ENCODE measurements at places on chromosomes 6 and 20.

- H3K4me3 ChIP-seq, result peak within 1 kb of the TSS; percentile 69
- DNase-seq, result peak; percentile 44
- H3K27ac ChIP-seq, result peak within 1 kb of the TSS; percentile 77
- H3K4me1 ChIP-seq, result peaks cover 25% of the 10 kb centered on the region
- H3K36me3 ChIP-seq, result no peaks in the 10 kb centered on the region
- H3K27me3 ChIP-seq, result no peaks in the 10 kb centered on the region
These were observed at the start of gene CRIP3 for GRCh38 chr6:43308101-43308989. TSS of gene CRIP3 (minus strand) at chr6:43308826. CDS start at chr6:43308792, 34 bp downstream.

GRCh38 chr6:146870760-146871159 is 272.0 kb downstream of the ADGB start:
- no peak overlapping the region for H3K4me3 ChIP-seq
- H3K4me1 ChIP-seq, result no peaks in the 10 kb centered on the region
- DNase-seq, result no peak
- H3K27me3 ChIP-seq, result no peaks in the 10 kb centered on the region
- H3K36me3 ChIP-seq, result no peaks in the 10 kb centered on the region

DNA sequence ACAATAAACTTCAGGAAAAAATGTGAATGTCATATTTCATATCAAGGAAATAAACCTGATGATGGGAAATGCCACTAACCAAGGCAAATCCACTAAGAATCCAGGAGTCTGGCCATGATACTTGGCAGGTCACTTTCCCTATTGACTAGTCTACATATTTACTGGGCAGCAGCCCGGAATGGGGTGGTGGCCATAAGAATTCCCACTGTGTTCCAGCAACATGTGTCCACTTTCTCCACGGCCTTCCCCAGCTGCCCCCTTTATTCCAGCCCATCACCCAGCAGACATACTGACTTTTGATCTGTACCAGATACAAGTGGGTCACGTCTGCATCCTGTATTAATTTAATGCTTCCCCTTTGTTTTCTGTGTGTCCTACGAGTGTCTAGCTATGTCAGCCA is 234.5 kb upstream of the PRDM1 start:
- no peak overlapping the region for H3K27ac ChIP-seq
- DNase-seq, result no peak
- no peak overlapping the region for H3K4me3 ChIP-seq
- no peaks in the 10 kb centered on the region for H3K27me3 ChIP-seq
- no peaks in the 10 kb centered on the region for H3K4me1 ChIP-seq

DNA sequence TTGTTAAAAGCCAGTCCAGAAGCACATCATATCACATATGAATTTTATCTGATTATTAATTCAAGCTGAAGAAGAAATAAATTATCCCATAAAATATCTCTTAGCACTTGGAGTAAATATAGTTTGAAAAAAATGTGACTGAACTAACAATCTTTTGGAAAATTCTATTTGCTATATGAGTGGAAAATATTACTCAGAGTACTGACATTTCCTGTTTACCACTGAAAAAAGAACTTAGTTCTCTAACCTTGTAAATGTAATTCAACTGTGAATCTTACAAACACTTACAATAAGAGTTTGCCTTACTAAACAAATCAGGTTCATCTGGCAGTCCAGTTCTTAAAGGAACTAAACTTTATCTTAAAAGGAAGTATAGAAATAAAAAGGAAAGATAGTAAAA is 44.2 kb downstream of the MOXD1 start:
- H3K4me3 ChIP-seq, result no peak overlapping the region
- DNase-seq, result no peak
- no peak overlapping the region for H3K27ac ChIP-seq
- no peaks in the 10 kb centered on the region for H3K27me3 ChIP-seq
- H3K4me1 ChIP-seq, result no peaks in the 10 kb centered on the region

- H3K4me3 ChIP-seq, result no peak overlapping the region
- no peak overlapping the region for H3K27ac ChIP-seq
- DNase-seq, result no peak
- peaks cover 45% of the 10 kb centered on the region for H3K36me3 ChIP-seq
- H3K27me3 ChIP-seq, result no peaks in the 10 kb centered on the region
These were observed 28.1 kb downstream of the ACTR5 start for GRCh38 chr20:38776363-38776762.

DNA sequence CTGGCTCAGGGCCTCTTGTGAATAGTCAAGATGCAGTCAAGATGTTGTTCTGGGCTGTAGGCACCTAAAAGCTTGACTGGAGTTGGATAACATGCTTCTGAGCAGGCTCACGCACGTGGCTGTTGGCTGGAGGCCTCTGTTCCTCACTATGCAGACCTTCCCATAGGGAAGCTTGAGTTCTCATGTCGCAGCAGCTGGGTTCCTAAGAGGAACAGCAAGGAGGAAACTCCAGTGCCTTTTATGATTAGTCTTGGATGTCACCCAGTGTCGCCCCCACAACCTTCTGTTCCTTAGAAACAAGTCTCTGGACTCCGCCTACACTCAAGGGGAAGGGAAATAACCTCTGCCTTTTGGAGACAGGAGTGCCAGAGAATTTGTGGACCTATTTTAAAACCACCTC is 210.7 kb downstream of the BCAS1 start:
- peaks cover 21% of the 10 kb centered on the region for H3K4me1 ChIP-seq
- H3K4me3 ChIP-seq, result no peak overlapping the region
- peak; percentile 71 for DNase-seq
- H3K27me3 ChIP-seq, result no peaks in the 10 kb centered on the region
- H3K36me3 ChIP-seq, result no peaks in the 10 kb centered on the region

- peaks cover 18% of the 10 kb centered on the region for H3K4me1 ChIP-seq
- H3K36me3 ChIP-seq, result no peaks in the 10 kb centered on the region
- no peak overlapping the region for H3K27ac ChIP-seq
- no peak for DNase-seq
These were observed 73.1 kb upstream of the ISM1 start for GRCh38 chr20:13147971-13148370.

DNA sequence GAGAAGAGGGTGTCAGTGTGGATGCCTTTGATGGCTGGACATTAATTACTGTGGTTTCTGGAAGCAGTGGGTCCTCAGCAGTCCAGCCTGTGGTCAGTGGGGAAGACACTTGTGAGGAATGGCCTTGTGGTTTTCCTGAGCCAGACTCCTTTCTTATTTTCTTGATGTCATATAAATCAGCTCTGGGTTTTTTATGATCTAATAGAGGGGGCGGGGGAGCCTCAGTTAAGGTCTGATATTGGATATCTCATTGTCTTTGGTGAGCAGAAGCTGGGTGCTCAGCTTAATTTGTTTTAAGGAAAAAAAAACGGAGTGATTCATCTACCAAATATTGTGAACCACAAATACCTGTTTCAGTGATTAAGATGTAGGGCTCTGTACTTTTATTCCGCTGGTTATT is 62.1 kb downstream of the OTOR start:
- H3K27me3 ChIP-seq, result peaks cover 51% of the 10 kb centered on the region
- H3K4me1 ChIP-seq, result no peaks in the 10 kb centered on the region
- H3K27ac ChIP-seq, result no peak overlapping the region
- H3K4me3 ChIP-seq, result no peak overlapping the region
- no peak for DNase-seq
- H3K36me3 ChIP-seq, result no peaks in the 10 kb centered on the region

DNA sequence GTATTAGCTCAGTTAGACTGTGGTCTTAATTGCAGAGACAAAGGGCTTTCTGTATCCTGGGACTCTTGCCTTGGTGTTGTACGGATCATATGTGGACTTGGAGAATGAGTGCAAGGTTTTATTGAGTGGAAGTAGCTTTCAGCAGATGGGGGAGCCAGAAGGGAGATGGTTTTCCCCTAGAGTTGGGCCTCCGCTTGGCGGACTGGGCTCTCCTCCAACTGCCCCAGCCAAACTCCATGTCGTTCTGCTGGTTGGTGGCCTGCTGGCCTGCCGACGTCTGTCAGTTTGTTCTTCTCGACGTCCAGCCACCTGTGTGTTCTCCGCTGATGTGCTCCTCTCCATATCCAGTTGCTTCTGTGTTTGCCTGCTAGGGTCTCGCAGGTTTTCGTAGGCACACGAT is 189.5 kb upstream of the FLRT3 start:
- H3K4me1 ChIP-seq, result no peaks in the 10 kb centered on the region
- no peak overlapping the region for H3K4me3 ChIP-seq
- H3K27ac ChIP-seq, result no peak overlapping the region
- no peaks in the 10 kb centered on the region for H3K36me3 ChIP-seq
- no peak for DNase-seq

- no peak overlapping the region for H3K27ac ChIP-seq
- peaks cover 7% of the 10 kb centered on the region for H3K27me3 ChIP-seq
- H3K36me3 ChIP-seq, result peaks cover 23% of the 10 kb centered on the region
- H3K4me3 ChIP-seq, result no peak overlapping the region
- peak; percentile 66 for DNase-seq
These were observed 26.2 kb downstream of the SLCO4A1 start for GRCh38 chr20:62668441-62669027.

DNA sequence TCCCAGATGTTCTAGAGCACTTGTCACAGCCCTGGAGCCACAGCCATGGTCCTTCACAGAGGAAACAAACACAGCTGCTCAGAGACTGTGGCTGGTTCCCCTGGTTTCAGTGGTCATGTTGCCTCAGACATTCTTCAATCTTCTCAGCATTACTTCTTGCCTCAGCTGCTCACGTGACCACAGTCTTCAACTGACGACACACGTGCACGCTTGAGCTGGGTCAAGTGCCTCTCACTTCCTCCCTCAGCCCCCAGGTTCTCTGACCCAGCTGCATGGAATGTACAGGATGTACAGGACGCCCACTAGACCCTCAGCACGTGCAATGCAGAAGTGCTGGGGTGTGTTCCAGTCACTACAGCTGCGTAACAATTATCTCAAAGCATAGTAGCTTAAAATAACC is 159.8 kb upstream of the GGTLC1 start:
- H3K36me3 ChIP-seq, result no peaks in the 10 kb centered on the region
- H3K4me3 ChIP-seq, result no peak overlapping the region
- H3K27me3 ChIP-seq, result peaks cover 10% of the 10 kb centered on the region
- no peak for DNase-seq
- H3K4me1 ChIP-seq, result no peaks in the 10 kb centered on the region
- H3K27ac ChIP-seq, result no peak overlapping the region

GRCh38 chr20:57480444-57481160 is 44.3 kb downstream of the CTCFL start:
- H3K4me1 ChIP-seq, result peaks cover 11% of the 10 kb centered on the region
- H3K4me3 ChIP-seq, result peak overlapping the region; percentile 6

- H3K4me1 ChIP-seq, result peaks cover 27% of the 10 kb centered on the region
- no peaks in the 10 kb centered on the region for H3K27me3 ChIP-seq
- peaks cover 54% of the 10 kb centered on the region for H3K36me3 ChIP-seq
These were observed 52.2 kb upstream of the FAM83C start for GRCh38 chr20:35344354-35344837.
